ENCODE measurements at places on chromosomes 3 and 15. TPM values are rescaled to one million over a fixed set of nuclear protein-coding genes. Genes with fewer than 3 reads are reported as not detected.
A peak's percentile ranks its signal among the peaks of the same experiment; 100 is the strongest.

- DNase-seq = no peak
These were observed 22.4 kb downstream of the ISG20 start for GRCh38 chr15:88661041-88661700.

GRCh38 chr15:70528816-70529215 is 234.5 kb downstream of the UACA start:
- DNase-seq = no peak

GRCh38 chr3:51389423-51390183 is 1.5 kb upstream of the RBM15B start:
- peak; percentile 84 for DNase-seq

DNA sequence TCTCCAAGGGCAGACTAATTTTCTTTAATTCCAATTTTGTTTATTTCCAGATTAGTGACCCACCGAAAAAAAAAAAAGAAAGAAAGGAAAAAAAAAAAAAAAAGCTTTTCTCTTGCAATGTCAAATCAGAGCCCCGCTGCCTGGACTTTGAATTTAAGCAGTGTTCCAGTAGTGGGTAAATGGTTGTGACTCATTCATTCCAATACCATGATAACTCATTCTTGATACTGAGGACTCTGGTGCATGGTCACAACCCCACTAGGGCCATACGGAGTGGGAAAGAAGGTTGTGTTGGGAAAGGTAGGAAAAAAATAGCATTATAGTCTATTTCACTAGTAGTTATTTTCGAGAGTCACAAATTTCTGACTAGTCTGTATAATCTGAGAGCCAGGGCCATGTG is 59.1 kb upstream of the COL8A1 start:
- no peak for DNase-seq

- peak; percentile 35 for DNase-seq
These were observed 26.6 kb upstream of the KY start for GRCh38 chr3:134677196-134677986.

DNA sequence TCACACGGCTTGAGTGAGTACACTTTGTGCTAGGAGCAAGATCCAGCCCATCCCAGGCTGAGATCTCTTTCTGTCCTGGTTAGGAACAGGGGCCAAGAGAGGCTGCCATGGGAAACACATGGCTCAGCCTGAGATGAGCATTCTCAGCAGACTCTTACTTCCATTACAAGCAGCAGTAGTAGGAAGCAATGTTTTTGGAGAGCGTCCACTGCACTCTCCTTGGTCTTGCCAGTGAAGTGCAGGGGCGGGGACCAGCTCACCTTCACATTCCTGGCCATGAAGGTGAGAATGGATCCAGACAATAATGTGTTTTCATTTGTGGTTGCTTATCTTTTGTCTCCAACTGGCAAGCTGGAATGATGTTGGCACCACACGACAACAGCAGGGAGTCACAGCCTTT is 24.7 kb downstream of the ZNF80 start:
- no peak for DNase-seq

DNA sequence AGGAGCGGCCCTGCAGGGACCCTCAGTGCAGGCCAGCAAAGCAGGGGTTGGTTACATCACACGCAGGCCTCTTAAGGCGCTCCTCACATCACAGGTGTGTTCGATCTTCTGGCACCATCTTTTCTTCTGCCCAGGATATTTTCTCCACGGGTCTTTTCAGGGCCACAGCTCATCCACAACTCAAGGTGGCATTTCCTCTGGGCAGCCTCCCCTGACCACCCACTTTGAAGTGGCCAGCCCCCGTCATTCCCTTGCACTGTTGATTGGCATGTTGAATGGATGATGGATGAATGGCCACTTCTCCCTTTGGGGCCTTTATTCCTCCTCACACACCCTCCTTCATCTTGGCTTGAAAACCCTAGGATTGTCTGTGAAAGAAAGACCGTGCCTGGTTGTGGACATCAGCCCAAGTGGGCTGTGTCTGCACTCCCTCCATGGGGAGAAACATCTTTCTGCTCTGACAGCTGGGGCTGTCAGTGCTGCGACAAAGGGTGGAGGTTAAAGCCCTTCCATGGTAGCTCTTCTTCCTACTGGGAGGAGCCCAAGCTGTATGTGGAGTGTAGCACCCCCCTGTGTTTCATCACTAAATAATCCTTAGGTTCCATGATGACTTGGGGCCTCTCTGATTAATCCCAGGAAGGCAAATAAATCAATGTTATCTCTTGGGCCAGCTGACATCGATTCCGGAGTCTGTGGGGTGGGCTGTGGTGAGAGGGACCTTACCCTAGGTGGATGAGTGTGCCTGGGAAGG is 102.5 kb downstream of the EPHB1 start:
- DNase-seq = no peak

DNA sequence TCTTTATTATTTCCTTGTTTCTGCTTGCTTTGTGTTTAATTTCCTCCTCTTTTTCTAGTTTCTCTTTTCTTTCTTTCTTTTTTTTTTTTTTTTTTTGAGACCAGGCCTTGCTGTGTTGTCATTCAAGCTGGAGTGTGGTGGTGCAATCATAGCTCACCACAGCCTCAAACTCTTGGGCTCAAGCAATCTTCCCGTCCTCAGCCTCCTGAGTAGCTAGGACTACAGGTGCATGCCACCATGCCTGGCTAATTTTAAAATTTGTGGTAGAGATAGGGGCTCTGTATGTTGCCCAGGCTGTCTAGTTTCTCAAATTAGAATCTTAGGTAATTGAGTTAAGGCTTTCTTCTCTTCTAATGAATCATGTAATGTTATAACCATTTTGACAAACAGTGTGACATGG is 22.4 kb downstream of the SLMAP start:
- DNase-seq = no peak

DNA sequence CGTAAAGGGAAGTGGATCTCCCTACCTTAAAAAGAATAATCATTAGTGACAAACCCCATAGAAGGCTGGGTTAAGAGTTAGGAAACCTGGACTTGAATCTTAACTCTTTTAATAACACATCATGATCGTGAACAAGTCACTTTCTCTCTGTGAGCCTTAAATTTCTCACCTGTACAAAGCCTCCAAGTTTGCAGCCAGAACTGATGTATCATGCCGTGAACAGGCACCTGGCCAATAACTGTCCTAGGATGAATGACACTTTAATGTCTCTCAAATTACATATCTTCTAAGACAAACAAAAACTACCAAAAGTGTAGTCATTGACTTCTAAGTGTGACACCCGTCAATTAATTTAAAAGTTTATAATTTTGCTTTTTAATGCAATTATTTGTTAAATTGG is 3.9 kb downstream of the UPK1B start:
- no peak for DNase-seq

- no peak for DNase-seq
These were observed 7.5 kb downstream of the HEG1 start for GRCh38 chr3:125048282-125048681.

DNA sequence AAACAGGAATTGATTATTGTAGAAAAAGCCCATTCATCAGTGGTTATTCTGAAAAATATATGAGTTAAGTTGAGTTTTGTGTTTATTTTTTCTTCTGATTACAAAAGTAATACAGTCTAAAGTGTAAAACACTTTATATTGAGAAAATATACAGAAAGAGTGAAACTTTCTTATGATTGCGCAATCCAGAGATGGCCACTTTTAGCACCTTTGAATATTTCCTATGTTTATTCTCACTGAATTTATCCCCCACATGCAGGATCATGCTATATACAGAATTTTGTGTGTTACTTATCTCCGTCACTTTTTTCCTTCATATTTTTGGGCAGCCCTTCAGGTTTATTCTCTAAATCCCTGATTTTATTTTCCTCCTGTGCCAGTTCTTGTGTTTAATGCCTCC is 285.2 kb downstream of the NAALADL2 start:
- no peak for DNase-seq

DNA sequence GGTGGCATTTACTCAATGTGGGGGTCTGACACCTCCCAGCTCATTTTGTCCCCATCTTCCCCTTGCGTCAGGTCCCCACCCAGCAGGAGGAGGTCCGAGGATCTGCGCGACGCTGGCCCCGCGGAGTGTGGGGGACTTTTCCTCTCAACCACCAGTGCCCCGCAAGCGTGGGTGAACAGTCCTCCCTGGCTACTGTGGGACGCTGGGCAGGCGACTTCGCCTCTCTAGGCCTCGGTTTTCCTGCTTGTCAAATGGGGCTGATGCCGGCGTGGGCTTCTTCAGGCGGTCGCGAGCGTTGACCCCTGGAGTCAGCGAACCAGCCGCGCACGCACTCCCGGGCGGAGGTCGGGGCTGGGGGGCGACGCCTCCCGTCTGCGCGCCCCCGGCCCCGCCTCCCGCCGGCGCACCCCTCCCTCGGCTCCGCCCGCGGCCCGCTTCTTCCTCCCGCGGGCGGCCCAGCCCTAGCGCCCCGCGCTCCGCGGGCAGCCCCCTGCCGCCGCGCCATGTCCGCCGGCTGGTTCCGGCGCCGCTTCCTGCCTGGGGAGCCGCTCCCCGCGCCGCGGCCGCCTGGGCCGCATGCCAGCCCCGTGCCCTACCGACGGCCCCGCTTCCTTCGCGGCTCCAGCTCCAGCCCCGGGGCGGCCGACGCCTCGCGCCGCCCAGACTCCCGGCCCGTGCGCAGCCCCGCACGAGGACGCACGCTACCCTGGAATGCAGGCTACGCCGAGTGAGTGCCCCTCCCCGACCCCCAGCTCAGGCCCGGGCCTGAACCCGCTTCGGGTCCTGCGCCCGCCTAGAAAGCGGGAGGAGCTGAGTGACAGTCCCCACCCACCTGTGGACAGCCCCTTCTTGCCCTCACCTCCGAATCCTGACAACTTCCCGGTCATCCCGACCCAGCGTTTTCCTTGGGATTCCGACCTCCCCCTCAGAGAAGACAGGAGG is at the start of gene PPM1M:
PPM1M (plus strand) TSS at position 438 of the 942 bp plus-strand sequence; CDS start at position 504, 66 bp downstream.
- peak; percentile 90 for DNase-seq

- DNase-seq = no peak
These were observed 5.1 kb upstream of the DNAAF4 start for GRCh38 chr15:55513152-55513551.

- peak; percentile 59 for DNase-seq
These were observed 1.7 kb upstream of the TGM5 start for GRCh38 chr15:43268111-43269105.

NCKIPSD gene
- polyA plus RNA-seq = 24.9 TPM

LYZL4 gene
- not detected for polyA plus RNA-seq

IL1RAP gene
- polyA plus RNA-seq = 10.8 TPM

RAB7A gene
- polyA plus RNA-seq = 271 TPM

CCPG1 gene
- polyA plus RNA-seq = 10.5 TPM

HRG gene
- not detected for polyA plus RNA-seq

OXSM gene
- polyA plus RNA-seq = 21.6 TPM

Data from SK-N-SH (cell line).